CD4-positive, alpha-beta T cell treated with Interleukin-6 at 100 ng/mL for 8 hours (primary cell): ENCODE measurements at places on chromosomes 7 and 10.

DNA sequence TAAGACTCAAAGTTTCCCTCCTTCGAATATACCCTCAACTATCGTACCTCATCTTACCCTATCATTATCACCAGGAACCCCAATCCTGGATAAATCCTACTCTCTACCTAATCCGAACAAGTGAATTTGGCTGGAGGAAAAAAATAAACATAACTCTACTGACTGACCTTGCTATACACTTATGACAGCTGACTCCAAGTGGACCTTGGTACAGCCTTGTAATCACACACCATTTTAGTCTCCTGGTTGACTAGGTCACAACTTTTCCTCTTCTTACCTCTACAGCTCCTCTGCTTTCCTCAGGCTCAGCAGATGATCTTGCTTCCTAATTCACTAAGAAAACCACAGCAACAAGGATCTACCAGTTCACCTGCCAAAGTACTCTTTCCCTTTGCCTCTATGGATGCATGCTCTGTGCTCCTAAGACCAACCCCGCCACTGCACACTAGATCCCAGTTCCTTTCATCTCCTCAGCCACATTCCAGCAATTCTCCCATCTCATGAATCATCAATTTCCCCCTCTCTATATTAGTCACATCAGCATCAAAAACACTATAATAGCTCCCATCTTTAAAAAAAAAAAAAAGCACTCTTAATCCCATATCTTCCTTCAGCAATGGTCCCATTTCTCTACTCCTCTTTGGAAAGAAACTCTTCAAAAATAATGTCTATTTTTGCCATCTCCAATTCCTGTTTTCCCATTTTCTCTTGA, 35.5 kb downstream of the COA1 start:
- no peak for DNase-seq

GRCh38 chr7:81025360-81025759, 106.5 kb upstream of the SEMA3C start:
- no peak for DNase-seq

- peak; percentile 5 for DNase-seq
Observed at GRCh38 chr7:12490107-12490688, 80.3 kb upstream of the SCIN start.

DNA sequence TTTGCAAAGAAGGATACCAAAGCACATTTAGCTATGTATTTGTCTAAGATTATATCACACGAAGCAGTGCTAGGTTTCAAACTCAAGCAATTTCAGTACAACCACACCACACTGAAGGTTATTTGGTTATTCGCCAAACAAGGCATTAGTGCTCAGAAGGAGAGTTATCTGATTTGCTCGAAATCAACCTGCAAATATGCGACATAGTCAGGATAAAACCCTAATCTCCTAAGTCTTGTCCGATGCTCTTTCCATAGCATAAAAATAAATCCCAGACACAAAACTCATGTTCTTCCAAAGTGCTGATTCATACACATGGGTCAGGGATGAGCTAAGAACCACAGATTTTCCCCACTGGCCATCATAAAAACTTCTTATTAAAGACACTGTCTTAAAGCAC, 1288.0 kb upstream of the SORCS1 start:
- no peak for DNase-seq

DNA sequence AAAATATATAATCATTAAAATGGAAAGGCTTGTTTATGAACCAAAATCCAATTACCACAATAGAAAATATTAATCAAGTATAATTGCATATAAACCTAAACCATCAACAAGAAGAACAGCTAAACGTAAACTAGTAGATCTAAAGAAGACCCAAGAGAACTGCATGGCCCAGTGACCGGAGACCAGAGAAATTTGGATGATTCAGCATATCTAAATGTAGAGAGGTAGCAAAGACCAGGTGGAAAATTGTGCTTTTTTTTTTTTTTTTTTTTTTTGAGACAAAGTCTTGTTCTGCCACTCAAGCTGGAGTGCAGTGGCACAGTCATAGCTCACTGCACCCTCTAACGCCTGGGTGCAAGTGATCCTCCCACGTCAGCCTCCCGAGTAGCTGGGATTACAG, 207.2 kb upstream of the SEMA3E start:
- no peak for DNase-seq

GRCh38 chr10:120970595-120971529, 119.7 kb downstream of the WDR11 start:
- DNase-seq: no peak

- DNase-seq: no peak
Observed at GRCh38 chr7:94360926-94361325, 33.8 kb upstream of the COL1A2 start.

GRCh38 chr7:2966466-2967078, 77.1 kb downstream of the CARD11 start:
- no peak for DNase-seq

DNA sequence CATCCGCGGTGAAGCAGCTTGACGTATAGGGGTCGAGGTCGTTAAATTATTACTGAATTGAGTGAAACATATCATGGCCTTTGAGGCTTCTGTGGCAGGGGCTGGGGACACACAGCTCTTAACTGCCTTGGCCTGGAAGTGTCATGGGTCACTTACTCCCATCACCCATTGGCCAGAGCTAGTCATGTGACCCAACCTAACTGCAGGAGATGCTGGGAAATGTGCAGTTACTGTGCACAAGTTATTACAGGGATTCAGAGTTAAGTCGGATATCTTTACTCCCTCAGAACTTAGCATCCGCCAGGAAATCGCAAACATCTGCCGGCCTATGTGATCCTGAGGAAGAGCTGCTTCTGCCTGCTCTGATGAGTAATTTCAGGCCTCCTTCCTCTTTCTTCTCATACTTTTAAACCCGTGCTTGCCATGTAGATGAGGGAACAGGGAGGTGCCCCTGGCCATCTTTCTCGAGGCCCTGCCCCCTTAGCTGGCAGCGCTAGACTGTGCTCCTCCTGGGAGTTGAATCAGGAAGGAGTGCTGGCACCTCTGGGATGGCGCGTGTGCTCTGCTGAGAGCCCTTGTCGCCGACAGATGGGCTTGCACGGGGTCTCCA, 203.6 kb downstream of the TCF7L2 start:
- no peak for DNase-seq

- DNase-seq: peak; percentile 60
Observed at GRCh38 chr7:129829737-129830631, 122.8 kb downstream of the UBE2H start.

DNA sequence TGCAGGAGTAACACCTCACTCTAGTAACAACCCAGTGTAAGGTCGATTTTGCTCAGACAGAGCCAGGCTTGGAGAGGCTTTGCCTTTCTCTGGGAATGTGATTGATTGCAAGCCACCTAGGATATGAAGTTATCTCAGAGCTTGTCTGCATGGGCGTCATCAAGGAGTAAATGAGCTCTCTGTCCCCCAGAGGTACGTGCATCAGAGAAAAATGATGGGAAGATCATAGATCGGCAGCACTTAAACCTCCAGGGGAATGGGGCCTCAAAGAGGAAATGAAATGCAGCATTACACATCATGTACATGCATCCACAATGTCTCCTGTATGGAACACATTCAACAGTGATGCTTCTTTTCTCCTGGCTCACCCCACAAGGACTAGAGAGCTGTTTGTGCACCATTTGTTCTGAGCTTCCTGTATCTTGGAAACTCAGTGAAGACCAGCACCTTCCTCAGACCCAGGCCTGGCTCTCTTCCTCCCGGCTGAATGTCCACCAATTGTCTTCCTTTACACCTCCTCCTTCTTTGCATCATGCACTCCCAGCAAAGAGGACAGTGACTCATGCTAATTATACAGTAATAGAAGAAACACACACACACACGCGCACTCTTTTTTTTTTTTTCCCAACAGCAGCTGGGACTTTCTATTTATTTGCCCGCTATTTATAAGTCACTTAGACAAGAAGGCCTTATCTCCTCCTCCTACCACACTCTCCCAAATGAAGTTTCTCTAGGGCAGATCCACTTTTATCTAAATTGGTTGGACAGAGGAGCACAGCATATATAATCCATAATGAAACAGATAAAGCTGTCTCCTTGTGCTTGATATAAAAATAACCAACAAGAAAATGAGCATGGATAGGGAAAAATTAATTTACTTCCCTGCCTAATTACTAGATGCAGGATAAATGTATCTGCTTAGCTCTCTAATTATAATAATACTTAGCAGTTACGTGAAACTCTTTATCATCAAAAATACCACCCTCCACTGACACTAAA, 990.7 kb downstream of the CCSER2 start:
- DNase-seq: no peak

- DNase-seq: no peak
Observed at GRCh38 chr7:2471396-2471795, 4.8 kb downstream of the GRIFIN start.

DNA sequence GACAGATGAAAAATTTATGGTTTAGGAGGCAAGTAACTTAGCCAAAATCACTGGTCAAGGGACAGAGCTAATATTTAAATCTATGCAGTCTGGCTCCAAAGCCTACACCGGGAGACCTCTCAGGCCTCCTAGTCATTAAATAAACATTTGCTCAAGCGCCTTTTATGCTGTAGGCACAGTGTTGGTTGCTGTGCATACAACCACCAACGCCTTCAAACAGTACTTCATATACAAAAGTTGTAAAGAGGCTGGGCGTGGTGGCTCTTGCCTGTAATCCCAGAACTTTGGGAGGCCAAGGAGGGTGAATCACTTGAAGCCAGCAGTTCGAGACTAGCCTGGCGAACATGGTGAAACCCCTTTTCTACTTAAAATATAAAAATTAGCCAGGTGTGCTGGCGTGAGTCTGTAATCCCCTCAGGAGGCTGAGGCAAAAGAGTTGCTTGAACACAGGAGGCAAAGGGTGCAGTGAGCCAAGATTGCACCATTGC, 159.8 kb downstream of the MAGI2 start:
- no peak for DNase-seq

GRCh38 chr7:50864694-50865093, 82.0 kb upstream of the GRB10 start:
- no peak for DNase-seq

DNA sequence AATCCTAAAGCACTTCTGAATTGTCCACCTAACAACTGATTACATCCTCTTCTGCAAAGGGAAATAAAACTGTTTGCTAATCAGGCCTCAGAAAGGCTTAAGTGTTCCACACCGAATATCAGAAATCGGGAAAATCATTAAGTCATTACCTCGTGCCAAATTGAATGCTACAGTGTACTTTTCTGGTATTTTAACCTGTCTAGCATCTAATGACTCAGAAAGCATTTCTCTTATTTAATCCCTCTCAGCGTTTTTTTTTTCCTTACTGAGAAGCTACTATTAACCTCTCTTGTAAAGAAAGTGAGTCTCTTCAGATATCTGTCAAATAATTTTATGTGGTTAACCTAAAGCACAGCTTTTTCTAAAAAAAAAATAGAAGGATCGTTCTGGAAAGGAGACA, 28.6 kb downstream of the VIM start:
- no peak for DNase-seq

- peak; percentile 59 for DNase-seq
Observed at GRCh38 chr7:130486114-130486953, 5.6 kb upstream of the MEST start.

- DNase-seq: no peak
Observed at GRCh38 chr10:35700487-35700882, 58.4 kb upstream of the FZD8 start.

- DNase-seq: no peak
Observed at GRCh38 chr10:58955615-58956014, 220.8 kb upstream of the PHYHIPL start.

GRCh38 chr10:82160307-82160706, 285.3 kb downstream of the NRG3 start:
- no peak for DNase-seq

- no peak for DNase-seq
Observed at GRCh38 chr7:144006692-144007042, 6.5 kb downstream of the OR6B1 start.

GRCh38 chr7:44283381-44284211, 41.8 kb downstream of the CAMK2B start:
- no peak for DNase-seq

DNA sequence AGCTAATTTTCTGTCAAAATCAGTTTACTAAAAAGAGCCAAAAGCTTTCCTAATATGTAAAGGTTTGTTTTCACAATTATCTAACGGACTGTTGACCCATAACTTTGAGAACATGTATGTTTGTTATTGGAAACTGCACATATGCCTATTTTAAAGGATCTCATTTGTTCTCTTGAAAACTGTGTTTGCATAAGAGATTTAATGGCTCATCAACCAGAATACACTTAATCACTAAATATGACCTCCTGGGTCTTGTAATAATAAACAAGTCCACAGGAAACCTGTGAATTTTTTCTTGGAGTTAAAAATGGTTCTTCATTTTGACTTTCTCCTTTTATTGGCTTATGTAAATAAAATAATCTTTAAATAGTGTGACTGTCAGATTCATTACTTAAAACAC, 48.3 kb upstream of the STEAP1B start:
- no peak for DNase-seq

DNA sequence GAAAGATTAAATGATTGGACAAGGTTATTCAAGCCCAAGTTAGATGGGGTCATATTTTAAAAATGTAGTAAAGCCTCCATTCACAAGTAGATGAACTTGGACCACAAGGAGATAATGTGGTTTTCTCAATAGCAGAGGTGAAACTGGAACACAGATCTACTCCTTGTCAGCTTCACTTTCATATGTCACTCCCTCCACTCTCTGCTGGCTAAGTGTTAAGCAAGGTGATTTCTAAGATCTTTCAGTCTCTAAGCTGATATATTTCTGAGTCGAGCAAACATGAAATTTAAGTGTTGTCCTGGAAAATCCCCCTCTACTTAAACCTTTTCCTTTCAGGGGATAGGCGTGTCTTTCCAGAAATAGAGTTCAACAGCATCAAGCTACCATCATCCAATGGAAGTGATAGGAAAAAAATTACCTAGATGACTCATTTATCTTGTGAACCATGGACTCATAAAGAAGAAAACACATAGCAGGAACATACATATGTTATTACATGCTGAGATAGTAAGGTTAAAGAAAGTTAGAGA, 275.0 kb downstream of the PTEN start:
- DNase-seq: no peak

- DNase-seq: no peak
Observed at GRCh38 chr7:46747869-46748576, 827.0 kb upstream of the IGFBP3 start.
